Activated CD4-positive, CD25-positive, alpha-beta regulatory T cell treated with anti-CD3 and anti-CD28 coated beads, Interleukin-2, amount 50 U/mL, for 72 hours (primary cell): ENCODE measurements at places on chromosomes 12 and 14.

GRCh38 chr12:41835556-41835955 is 309.1 kb downstream of the GXYLT1 start:
- no peak for DNase-seq

GRCh38 chr14:73235531-73236155 is 1.7 kb upstream of the PAPLN start:
- no peak for DNase-seq

- no peak for DNase-seq
These were observed 3.1 kb upstream of the LMNTD1 start for GRCh38 chr12:25556153-25556552.

- no peak for DNase-seq
These were observed 53.4 kb upstream of the FOXN3 start for GRCh38 chr14:89470401-89470800.

GRCh38 chr12:5794156-5794555 is 150.9 kb downstream of the ANO2 start:
- no peak for DNase-seq

GRCh38 chr14:20499108-20499507 is 6.2 kb upstream of the RNASE10 start:
- no peak for DNase-seq

- DNase-seq, result no peak
These were observed 404.5 kb upstream of the TBX3 start for GRCh38 chr12:115088328-115088994.

GRCh38 chr12:109701064-109701463 is 12.6 kb upstream of the FAM222A start:
- no peak for DNase-seq

- no peak for DNase-seq
These were observed 186.7 kb upstream of the SLC38A2 start for GRCh38 chr12:46559311-46559710.

DNA sequence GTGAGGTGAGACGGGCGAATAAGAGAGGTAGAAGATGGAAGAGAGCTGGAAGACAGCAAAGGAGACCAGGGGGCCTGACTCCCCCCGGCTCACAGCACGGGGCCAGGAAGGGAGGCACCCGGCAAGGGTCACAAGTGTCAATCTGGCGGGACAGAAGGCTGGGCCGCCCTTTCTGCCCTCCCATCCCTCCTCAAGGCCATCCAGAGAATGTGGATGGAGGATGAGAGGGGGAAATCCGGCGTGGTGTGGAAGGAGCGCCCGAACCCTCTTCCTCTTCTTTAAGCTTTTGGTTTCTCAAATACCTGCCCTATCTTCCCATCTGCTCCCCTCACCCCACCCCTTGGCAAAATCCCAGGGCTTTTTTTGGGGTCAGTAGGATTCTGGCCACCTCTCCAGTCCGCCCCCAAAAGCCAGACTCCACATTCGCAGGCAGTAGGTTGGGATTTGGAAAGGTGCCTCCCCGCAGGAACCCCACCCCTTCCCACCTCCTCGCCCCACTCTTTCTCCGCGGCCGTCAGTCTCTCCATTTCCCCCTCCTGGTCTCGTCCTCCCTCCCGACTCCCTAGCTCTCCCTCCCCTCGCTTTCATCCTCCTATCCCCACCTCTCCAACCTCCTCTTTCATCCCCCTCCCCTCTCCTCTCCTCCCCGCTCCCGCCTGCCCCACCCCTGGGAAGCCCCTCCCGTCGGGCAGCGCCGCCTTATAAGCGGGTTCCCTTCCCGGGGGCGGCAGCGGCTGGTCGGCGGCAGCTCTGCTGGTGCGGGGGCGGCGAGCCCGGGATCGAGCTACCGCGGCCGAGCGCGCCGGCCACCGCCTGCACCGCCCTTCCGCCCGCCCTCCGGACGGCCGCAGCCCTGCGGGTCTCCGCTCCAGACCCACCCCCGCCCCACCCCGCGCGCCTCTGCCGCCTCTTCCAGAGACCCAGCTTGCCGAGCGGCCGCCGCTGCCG is at the start of gene PTMS:
Gene PTMS (plus strand): TSS at position 730 of the 948 bp plus-strand sequence. CDS start 343 bp downstream, outside the sequence.
- DNase-seq, result no peak

- DNase-seq, result no peak
These were observed 149.0 kb downstream of the TGFB3 start for GRCh38 chr14:75832621-75833297.

DNA sequence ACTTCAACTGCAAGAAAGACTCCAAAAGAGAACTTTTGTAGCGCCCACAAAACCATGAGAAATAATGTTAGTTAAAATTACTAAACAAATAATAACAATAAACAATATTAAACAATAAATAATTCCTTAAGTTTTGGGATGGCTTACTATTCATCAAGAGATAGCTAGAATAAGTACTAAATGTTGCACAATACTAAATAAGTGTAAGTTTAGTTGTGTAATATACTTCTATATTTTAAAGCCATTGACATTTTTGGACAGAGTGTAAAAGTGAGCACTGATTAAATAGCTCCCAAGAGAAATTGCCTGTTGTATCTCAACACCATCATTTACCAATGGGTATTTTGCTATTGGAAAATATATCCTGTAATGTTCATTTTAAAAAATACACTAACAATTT is 166.7 kb downstream of the ALG10 start:
- no peak for DNase-seq

- no peak for DNase-seq
These were observed 7.1 kb upstream of the CCDC184 start for GRCh38 chr12:48176417-48176751.

- peak; percentile 40 for DNase-seq
These were observed 250.9 kb upstream of the OR4E1 start for GRCh38 chr14:21924479-21924878.

DNA sequence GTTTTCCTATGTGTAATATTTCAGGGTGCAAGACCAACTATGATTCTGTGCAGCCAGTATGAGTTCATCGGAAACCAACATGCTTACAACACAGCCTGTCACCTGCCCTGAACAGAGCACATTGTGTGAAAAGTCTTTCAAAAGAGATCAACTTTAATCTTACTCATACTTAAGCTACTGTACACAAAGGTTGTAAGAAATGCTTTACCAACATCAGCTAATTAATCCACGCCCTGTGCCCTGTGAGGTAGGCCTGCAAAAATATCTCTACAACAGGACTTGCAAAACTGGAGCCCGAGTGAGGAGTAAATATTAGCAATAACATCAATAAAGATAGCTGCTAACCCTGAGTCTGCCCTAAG is 15.1 kb downstream of the APPL2 start:
- no peak for DNase-seq

DNA sequence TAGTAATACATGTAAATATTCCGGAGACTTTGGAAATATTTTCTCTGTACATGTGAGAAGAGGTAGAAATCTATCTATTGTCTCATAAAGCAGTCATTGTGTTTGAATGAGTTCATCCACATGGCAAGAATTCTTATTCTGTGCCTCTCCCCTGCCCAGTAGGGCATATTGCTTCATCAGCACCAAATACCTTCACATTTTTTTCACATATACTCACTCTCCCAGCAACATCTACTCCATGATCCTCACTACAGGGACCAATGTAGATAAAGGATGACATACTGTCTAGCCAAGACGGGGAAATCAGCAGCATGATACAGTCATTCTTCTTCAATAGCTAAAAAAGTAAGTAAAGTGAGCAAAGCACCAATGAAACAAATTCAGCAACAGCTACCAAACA is 1.3 kb upstream of the TAS2R14 start:
- no peak for DNase-seq

- DNase-seq, result no peak
These were observed 161.2 kb downstream of the EFCAB11 start for GRCh38 chr14:89793367-89793716.
